ENCODE measurements at places on chromosomes 4 and X.
A peak's percentile ranks its signal among the peaks of the same experiment; 100 is the strongest.

DNA sequence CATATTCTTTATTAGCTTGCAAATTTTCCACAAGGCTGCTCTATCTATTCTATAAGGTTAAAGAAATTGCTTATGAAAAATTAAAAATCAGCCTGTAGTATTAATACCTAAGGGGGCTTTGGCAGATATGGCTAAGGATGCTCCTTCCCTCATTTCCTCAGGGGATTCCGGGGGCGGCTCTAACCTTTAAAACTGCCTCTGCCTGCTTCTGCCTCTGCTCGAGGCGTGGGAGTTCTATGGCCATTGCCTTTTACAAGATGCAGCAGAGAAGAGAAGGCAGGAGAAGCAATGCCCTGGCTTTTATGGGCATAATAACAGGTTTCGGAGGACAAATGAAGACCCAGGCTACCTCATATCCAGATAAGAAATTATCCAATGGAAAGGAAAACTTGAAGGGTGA is 8.6 kb upstream of the CDKN2AIP start:
- DNase-seq = no peak

- no peak for DNase-seq
These were observed 259.5 kb downstream of the RCHY1 start for GRCh38 chr4:75254745-75255144.

GRCh38 chr4:142700531-142700930 is 145.6 kb downstream of the INPP4B start:
- DNase-seq = no peak

- DNase-seq = no peak
These were observed 1.1 kb downstream of the UBE2D3 start for GRCh38 chr4:102826105-102826889.

DNA sequence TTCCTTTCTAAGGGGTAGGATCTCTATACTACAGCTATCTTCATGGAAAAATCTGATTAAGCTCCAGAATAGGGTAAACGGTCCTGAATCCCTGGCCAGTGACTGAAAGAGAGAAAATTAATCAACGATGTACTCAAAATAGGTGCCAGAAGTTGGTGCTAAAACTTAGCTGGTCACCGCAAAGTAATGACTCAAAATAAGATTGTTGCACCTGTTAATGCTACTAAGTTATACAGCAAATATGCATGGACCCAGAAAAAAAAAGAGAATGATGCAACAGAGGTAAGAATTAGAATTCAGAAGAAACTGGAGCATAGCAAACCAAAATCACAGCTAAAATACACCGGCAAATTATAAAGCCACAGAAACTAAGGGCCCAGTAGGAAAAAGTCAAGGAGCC is 239.7 kb upstream of the FAM241A start:
- DNase-seq = no peak

DNA sequence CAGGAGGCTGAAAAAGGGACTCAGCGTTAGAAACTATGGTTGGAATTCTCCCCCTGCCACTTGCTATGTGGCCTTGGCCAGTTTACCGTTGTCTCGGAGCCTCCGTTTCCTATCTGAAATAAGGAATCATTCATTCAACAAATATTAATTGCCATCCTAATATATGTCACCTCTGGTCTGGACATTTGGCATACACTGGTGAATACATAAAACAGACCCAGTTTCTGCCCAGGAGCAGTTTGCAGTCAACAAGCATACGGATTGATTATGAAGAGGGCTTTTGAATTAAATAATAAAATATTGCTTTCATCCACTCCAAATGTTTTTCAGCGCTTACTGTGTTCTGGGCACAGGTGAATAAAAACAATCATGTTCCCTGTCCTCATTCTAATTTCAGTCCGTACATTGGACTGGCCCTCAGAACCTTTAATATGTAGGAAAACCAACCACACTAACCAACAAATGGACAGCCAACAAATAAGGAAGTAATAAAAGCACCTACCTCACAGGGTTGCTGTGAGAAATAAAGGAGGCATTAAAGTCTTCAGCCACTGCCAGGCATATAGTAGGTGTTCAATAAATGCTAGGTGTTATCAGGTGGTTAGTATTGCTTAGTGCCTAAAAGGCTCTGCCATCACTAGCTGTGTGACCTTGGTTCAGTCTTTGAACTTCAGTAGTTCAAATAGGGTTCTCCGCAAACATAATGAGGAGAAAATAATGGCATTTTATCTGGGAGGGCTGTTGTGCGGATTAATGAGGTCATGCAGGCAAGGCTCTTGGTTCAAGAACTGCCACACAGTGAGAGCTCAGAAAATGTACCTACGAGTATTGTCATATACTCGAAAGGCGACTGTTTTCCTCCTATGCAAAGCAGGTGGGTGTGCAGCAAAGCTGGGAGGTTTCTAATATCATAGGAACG is 7.3 kb upstream of the GSX2 start:
- no peak for DNase-seq

- no peak for DNase-seq
These were observed 130.1 kb downstream of the DCHS2 start for GRCh38 chr4:154361450-154361849.

- DNase-seq = no peak
These were observed 35.2 kb downstream of the KDM6A start for GRCh38 chrX:44908153-44908552.

DNA sequence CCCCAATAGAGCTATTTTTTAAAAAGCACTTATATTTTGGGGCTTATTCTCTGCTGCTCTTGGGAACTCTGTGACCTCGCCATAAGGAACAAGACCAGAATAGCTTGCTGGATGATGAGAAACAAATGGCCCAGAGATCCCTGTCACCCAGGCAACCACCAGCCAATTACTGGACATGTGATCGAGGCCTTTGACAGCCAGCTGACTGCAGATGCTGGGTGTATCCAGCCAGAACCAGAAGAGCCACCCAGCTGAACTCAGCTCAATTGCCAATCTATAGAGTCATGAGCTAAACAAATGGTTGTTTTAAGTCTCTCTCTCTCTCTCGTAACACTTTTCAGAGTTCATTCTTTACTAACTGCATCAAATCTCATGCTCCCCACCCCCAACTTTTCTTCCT is 24.4 kb upstream of the CITED1 start:
- no peak for DNase-seq

GRCh38 chr4:80058740-80059139 is 14.3 kb downstream of the ANTXR2 start:
- DNase-seq = no peak

- DNase-seq = no peak
These were observed 285.8 kb upstream of the TRPC5 start for GRCh38 chrX:112368371-112368770.

DNA sequence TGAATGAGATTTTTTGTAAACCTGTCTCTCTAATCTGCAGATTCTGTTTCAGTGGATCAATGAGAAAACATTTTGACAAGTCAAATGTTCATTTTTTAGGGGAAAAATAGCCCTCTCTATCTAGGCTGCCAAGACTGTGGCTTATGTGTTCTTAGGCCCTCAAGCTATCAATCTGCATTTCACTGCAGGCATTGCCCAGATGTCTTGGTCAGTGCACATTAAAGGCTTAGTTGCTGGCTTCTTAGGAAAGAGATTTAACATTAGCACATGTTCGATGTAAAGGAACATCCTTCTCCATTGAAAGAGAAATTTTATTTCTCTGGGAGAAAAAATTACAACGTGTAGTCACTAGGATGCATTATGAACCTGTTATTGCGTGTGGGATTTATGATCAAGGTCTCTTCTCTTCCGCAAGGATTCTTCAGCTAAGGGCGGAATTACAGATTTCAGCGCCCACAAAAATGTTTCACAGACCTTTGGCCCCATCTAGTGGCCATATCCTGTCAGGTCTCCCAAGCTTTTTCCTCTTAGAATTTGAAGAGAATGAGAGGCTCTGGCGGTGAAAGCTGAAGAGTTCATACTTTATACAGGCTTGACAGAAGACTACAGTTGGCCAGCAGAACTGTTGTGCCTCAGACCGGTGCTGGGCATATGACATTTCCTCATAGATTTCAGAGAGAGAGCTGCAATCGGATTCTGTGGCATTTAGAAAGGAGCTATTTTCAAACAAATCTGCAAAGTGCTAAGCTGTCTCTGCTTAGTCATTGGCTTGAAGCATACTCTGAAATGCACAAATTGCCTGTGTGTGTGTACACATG is 144.6 kb upstream of the NOCT start:
- peak; percentile 71 for DNase-seq

DNA sequence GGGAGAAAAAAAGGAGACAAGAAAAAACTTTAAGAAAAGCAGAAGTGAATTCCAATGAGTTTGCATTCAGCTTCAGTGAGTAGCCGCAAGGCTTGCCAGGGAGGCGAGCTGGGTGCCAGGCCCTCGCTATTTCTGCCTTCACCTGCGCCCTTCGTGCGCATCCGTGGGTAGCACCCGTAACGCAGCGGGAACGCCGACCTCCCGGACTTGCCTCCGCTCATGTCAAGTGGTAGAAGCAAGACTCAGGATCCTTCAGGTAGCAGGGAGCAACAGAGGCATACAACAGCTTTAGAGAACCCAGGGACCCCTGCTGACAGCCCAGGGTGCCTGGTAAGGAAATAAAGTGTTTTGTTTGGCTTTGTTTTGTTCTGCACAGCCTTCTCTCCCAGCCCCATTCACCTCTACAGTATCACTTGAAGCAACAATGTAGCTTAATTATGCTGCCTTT is 140.0 kb upstream of the BCOR start:
- DNase-seq = no peak

- no peak for DNase-seq
These were observed 1243.8 kb upstream of the ADGRL3 start for GRCh38 chr4:59956366-59956765.

DNA sequence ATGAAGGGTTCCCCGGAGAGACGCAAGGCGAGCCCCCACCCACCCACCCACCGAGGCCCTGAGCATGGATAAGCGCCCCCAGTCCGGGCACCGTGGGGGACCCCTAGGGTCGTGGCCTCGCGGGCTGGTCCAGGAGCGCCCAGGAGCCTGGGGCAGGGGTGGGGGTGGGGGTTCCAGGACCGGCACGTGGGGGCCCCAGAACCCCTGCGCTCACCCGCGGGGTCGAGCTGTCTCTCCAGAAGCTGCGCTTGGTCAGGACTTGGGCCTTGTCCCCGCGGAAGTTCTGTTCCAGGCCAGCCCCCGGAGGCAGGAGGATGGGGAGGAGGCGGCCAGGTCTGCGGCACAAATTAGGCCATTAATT is 11.2 kb upstream of the SHOX start:
- DNase-seq = no peak

DNA sequence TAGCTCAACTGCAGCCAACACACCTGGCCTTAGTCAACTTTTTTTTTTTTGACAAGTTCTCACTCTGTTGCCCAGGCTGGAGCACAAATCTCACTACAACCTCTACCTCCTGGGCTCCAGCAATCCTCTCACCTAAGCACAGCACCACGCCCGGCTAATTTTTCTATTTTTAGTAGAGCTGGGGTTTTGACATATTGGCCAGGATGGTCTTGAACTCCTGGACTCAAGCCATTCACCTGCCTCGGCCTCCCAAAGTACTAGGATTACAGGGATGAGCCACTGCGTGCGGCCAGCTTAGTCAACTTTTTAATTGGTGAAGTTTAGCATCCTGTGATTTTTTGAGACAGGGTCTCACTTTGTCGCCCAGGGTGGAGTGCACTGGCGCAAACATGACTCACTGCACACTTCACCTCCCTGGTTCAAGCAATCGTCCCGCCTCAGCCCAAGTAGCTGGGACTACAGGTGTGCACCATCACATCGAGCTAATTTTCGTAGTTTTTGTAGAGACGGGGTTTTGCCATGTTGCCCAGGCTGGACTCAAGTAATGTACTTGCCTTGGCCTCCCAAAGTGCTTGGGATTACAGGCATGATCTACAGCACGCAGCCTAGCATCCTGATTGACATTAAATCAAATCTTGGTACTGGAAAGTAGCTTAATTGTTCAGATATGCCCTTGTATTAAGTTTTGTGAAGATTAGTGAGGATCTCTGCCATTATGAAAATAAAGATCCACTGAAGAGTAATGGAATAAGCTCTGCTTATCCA is 8.3 kb downstream of the HNRNPDL start:
- DNase-seq = no peak

- DNase-seq = no peak
These were observed 140.8 kb upstream of the EDNRA start for GRCh38 chr4:147340111-147340510.

GRCh38 chrX:16711893-16712547 is 449 bp downstream of the CTPS2 start:
- no peak for DNase-seq

DNA sequence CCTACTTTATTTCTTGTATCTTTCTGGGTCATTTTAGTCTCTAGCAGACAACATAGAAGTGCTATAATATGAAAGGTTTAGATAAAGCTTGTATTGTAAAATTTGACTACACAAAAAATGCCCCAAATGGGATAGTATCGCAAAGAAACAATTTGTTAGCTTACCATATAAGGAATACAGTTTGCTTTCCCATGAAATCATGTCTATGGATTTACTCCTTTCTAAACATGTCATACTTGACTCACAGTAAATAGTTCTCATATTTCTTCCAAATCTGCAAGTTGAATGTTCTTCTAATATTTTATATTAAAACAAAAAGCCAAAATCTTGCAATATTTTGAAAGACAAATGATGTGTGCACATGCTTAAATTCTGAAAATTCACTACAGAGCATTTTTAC is 103.9 kb downstream of the PPA2 start:
- DNase-seq = no peak

GRCh38 chr4:24473309-24473721 is 111.0 kb downstream of the DHX15 start:
- no peak for DNase-seq

DNA sequence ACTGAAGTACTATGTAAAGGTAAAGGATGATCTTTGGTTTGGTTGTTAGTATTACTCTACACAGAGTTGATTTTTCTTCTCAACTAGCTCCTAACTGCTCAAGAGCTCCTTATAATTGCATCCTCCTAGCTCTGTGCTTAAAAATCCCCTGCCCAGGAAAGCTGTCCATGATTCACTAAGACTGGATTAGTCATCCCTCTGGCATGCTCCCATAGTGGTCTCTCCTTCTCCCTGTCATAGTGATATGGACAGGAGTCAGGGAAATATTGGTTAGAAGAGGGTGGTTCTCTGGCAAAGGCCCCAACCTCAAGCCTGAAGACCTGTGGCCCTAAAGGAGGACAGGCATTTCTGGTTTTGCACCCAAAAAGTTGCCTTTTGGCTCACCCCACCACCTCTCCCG is 242.3 kb upstream of the KCNIP4 start:
- no peak for DNase-seq

DNA sequence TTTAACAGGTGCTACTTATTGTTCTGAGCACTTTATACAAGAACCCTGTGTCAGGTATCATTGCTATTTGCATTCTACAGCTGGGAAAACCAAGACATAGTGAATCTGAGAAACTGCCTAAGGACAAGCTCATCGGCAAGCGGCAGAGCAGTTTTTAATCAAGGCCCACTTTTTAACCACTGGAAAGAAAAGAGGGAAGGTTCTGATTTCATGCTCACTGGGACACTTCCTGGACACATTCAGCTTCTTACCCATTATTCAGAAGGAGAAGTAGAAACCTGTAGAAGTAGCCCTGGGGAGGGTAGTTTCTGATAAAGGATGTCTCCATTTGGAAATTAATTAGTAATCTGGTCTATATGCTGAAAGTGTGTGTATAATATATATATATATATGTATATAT is 2.5 kb upstream of the LNX1 start:
- DNase-seq = no peak

GRCh38 chr4:164948975-164949374 is 28.5 kb downstream of the TRIM61 start:
- no peak for DNase-seq

- no peak for DNase-seq
These were observed 397.1 kb downstream of the RAB28 start for GRCh38 chr4:13087041-13087440.

- DNase-seq = no peak
These were observed 52.3 kb upstream of the TRPC5OS start for GRCh38 chrX:111823703-111824102.
